Liver (tissue), 10 donors: ENCODE measurements at places on chromosomes 4 and X. TPM values are rescaled to one million over a fixed set of nuclear protein-coding genes. Genes with fewer than 3 reads are reported as not detected.

- no peak for DNase-seq
Observed at GRCh38 chr4:154010371-154010770, 221.5 kb upstream of the SFRP2 start.

- no peak for DNase-seq
Observed at GRCh38 chr4:1336088-1336491, 10.9 kb upstream of the UVSSA start.

GRCh38 chr4:19987746-19988145 is 264.0 kb upstream of the SLIT2 start:
- DNase-seq: no peak

DNA sequence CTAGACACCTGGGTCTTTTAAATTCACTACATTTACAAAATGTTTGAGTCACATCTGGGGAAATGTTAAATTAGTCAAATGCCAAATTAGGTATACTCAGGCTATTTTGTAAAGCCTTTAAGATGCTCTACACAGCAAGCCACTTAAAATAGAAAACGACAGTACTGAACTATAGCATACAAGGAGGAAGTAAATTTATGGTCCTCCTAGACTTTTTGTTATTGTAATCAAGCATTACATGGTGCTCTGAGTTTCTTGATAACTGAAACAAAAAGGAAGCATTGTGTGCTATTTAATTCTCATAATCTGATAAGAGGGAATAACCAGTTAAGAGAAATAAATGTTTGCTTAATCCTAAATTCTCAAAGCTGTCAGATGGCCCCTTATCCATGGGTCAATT is 46.2 kb downstream of the SLC9A7 start:
- DNase-seq: no peak

- DNase-seq: no peak
Observed at GRCh38 chr4:6307891-6308290, 38.2 kb downstream of the WFS1 start.

DNA sequence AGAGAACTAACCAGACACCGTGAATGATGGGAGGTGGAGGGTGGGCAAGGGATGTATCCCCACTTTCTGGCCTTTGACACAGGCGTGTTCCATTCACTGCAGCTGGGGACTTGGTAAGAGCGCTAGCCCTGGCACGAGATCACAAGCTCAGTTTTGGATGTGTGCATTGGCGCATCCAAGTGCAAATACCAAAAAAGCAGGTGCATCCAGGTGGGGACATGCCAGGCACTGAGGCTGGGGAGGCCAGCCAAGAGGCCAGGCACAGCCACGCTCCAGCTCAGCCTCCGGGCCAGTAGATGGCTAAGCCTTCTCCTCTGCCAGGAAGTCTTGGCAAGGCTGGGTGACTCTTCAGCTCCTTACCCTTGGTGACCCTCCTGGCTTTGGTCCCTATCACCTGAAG is 4.4 kb upstream of the ZFP92 start:
- DNase-seq: no peak

GRCh38 chrX:5702890-5703289 is 525.8 kb downstream of the NLGN4X start:
- no peak for DNase-seq

- no peak for DNase-seq
Observed at GRCh38 chrX:42739258-42739657, 38.7 kb downstream of the PPP1R2C start.

DNA sequence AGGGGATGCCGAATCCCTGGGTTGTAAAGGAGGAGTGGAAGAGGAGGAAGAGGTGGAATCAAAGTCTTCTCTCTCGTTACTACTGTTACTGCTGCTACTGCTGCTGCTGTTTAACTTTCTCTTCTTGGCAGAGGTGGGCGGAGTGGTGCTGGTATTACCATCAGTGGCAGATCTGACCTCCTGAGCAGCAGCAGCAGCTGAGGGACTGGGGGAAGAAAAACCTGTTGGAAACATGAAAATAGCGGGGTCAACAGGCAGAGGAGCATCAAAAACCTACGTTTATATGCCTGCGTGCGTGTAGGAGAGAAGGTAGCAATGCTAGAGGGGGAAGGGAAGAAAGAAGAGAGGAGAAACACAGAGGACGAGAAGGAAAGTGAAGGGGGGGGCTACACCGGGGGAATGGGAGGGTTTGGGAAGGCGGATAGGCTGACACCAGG is 339 bp downstream of the CUL4B start:
- DNase-seq: peak; percentile 39

DNA sequence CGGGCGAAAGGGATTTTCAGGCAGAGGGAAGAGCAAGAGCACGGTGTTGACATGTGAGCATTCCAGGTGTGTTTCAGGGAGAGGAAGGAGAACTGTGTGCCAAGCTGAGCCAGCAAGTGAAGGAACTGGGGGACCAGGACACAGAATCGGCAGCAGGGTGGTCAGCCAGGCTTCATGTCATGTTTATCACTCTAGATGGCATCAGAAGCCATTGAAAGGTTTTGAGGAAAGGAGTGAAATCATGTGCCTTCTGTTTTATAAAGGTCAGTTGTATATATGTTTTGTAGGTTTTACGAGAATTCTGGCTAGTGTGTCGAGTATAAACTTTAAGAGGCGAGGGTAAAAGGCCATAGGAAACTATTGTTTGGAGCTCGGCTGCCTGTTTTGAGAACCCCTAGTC is 682.3 kb downstream of the TRIML1 start:
- no peak for DNase-seq

DNA sequence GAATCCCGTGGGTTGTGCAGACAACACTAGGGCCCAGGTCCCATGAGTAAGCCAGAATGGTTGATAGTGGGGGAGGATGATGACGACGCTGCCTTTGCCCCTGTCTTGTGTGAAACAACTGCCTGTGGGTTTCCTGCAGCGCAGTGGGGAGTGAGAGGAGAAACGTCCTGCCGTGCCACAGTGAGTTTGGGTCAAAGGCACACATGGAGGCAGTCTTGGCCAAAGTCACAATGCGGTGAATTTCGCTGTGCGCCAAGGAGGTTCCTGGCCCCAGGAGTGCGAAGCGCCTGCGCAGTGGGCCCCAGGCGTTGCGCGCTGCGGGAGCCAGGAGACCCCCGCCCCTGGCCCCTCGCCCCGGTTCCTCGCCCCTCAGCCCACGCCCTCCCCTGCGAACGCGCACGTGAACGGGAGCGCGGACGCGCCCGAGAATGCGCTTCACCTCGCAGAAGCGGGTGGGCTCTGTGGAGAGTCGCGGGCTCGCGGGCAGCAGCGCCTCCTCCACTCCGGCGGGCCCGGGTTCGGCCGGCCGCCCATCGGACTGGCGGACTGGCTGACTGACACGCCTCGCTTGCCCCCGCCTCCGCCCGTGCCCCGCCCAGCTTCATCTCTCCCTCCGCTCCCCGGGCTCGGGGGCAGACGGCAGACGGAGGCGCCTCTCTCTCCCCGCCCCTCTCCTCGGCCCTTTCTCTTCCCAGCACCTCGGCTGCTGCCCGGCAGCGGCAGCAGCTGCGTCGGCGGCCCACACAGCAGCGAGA is at the start of gene NUDT10:
Gene NUDT10 (plus strand): TSS at position 635 of the 755 bp plus-strand sequence. CDS start 144 bp downstream, outside the sequence.
- peak; percentile 29 for DNase-seq

GRCh38 chr4:73912191-73912590 is 43.0 kb downstream of the CXCL1 start:
- DNase-seq: no peak

DNA sequence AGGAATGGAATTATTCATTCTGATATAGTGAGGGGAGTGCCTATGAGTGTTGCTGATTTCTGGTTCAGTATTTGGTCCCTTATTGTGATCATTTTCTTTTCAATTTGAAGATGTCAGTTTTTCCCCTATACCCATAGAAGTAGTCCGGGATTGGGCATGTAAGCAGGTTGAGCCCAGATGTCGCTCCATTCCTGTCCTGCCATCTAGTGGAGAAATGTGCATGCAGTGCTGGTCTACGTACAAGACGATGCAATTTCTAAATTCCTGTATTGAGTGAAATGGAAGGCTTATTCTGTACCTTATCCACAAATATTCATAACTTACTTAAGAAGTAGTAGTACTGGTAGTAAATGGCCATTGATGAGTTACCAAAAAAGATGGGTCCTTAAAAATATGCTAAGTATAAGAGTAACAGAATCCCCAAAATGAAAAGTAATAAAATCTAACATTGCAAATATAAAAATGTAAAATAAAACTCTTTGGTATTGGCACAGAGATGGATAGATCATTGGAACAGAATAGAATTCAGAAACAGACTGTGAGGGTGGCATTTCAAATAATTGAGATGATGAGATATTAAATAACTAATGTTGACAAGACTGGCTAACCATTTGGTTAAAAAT is 60.9 kb downstream of the UGT8 start:
- peak; percentile 33 for DNase-seq

- no peak for DNase-seq
Observed at GRCh38 chrX:66200050-66200664, 36.1 kb downstream of the HEPH start.

DNA sequence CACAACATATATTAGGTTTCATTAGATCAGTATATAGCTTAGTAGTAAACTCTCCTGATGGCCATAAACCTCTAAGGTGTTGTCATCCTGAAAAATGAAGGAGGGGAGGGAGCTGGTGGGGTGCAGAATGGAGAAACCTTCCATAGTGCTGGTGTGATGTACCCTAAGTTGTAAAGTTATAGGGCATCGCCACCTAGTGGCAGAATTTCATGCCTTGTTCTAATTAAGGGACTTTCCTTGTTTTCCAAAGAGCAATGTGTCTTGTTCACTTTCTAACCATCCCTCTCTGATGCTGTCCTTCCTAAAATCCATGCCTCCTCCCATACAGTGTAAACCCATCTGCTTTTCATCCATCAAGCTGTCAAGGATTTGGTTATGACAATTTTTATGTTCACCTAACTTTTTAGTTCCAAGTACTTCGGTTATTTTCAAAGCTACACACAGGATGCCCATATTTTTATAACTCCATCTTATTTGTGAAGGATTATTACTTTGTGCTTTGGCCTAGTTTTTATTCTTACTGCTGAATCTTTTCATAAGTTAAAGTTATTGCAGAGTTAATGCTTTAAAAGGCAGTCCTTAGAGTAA is 4.5 kb downstream of the NBDY start:
- peak; percentile 35 for DNase-seq

DNA sequence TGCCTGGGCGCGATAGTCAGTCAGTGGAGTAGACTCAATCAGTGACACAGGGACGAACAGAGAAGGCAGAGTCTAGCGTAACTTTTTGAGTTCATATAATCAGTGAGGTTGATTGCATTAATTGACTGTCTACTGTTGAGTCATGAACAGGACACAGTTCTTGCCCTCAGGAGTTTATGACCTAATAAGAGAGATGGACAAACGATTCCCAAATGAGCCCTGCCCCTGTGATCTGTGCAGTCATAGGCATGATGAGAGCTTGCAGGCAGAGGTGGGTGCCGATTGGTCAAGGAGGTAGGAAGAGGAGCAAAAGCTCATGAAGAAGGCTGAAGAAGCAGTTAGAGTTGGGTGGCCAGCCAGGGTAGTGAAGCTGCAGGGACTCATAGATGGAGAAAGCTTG is 57.1 kb downstream of the ADD1 start:
- DNase-seq: no peak

DNA sequence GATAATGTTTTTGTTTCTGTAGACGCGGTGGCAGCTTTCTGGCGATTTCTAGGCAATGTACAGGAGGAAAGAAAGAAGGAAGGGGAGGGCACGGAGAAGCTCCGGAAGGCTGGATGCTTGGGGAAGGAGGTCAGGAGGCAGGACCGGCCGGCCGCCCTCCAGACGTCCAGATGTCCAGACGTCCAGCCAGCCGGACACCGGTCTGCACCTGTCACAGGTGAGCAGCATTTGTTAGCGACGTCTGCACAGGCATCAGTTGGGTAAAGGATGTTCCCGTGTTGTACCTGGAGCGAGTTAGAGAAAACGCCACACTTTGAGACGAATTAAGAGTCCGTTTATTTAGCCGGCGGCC is 90.0 kb upstream of the PPP2R3B start:
- no peak for DNase-seq

DNA sequence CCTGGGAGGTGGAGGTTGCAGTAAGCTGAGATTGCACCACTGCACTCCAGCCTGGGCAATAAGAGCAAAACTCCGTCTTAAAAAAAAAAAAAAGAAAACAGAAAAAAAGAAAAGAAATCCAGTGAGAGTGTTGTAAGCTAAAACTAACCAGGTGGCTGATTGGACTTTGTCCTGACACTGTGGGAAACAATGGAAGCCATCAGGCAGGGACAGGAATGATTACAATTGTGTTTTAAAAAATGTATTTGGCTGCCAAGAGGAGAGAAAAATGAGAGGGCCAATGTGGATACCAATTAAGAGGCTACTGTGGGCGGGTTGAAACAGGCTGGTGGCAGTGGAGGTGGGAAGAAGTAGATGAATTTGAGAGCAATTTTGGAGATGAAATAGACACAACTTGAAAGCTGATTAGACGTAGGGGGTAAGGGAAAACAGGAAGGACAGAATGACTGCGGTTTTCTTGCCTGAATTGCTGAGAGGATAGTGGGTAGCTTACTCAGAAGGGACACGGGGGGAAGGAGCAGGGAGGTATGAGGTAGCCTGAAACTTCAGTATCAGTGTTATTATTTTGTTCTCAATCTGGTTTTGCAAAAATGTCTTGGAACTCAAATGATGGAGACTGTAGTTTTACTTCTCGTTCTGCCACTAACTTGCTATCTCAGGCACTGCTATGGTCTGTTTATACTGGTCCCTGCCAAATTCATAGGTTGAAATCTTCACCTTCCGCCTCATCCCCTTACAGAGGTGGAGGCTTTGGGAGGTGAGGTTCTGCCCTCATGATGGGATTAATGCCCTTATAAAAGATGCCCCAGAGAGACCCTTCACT is 45.6 kb upstream of the CHRNA9 start:
- no peak for DNase-seq

DNA sequence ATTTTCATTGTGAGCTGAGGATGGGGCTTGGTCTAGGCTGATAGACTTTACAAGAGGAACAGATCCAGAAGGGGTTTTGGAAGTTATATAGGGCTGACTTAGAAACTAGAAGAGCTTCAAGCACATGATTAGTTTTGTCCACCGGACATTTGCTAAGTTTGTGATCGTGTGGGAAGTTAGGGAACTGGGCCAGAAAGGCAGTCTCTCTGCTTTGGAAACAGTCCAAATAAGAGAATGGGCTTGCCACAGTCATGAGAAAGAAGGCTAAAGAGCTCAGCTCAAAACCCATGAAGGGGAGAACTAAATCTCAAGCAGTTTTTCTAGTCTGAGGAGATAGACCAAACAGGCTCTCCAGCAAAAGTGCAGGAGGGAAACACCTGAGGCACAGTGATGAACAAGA is 67.8 kb downstream of the ZNF674 start:
- no peak for DNase-seq

DNA sequence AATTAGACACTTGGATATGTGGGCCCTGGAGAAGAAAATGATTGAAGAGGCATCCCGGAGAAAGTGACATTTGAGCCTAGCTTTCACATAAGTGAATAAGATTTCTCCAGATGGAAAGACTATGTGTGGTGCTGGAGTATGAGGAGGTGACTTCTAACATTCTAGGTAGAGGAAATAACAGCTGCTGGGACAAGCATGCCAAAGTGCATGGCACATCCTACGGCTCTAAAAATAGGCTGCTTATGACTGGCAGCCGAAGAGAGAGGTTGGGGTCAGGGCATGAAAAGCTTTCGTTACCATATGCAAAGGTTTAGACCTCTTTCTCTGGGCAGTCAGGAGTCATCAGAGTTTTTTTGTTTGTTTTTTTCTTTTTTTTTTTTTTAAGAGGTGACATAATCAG is 142.0 kb downstream of the SOX3 start:
- no peak for DNase-seq

TXK gene
- 0.43 TPM for polyA plus RNA-seq

CLGN gene
- polyA plus RNA-seq: 6.4 TPM

GABRA4 gene
- polyA plus RNA-seq: not detected

IL2RG gene
- 3.6 TPM for polyA plus RNA-seq

TCEAL7 gene
- polyA plus RNA-seq: 0.49 TPM

SPANXA1 gene
- polyA plus RNA-seq: not detected

ETDA gene
- not detected for polyA plus RNA-seq

SUPT20HL1 gene
- polyA plus RNA-seq: not detected

FAM47E gene
- 0.85 TPM for polyA plus RNA-seq

TMSB15A gene
- polyA plus RNA-seq: 0.25 TPM

CTPS2 gene
- 3.9 TPM for polyA plus RNA-seq
